ENCODE measurements at places on chromosomes 5 and 9.

DNA sequence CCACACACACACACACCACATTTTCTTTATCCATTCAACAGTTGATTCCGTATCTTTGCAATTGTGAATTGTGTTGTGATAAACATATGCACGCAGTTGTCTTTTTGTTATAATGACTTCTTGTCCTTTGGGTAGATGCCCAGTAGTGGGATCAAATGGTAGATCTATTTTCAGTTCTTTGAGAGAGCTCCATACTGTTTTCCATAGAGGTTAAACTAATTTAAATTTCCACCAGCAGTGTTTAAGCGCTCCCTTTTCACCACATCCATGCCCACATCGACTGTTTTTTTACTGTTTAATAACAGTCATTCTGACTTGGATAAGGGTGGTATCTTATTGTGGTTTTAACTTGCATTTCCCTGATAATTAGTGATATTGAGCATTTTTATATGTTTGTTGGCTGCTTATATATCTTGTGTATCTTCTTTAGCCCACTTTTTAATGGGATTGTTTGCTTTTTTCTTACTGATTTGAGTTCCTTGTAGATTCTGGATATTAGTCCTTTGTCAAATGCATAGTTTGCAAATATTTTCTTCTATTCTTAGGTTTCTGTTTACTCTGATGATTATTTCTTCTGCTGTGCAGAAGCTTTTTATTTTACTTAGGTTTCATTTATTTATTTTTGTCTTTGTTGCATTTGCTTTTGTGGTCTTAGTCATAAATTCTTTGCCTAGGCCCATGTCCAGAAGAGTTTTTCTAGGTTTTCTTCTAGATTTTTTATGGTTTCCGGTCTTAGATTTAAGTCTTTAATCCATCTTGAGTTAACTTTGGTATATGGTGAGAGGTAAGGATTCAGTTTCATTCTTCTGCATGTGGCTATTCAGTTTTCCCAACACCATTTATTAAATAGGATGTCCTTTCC lies 82.4 kb downstream of the SH3RF2 start:
- no peaks in the 10 kb centered on the region for H3K4me1 ChIP-seq
- no peaks in the 10 kb centered on the region for H3K36me3 ChIP-seq
- no peaks in the 10 kb centered on the region for H3K27me3 ChIP-seq
- H3K27ac ChIP-seq = no peak overlapping the region
- no peak overlapping the region for H3K4me3 ChIP-seq

- peaks cover 5% of the 10 kb centered on the region for H3K27me3 ChIP-seq
- no peaks in the 10 kb centered on the region for H3K36me3 ChIP-seq
- no peak for DNase-seq
- no peaks in the 10 kb centered on the region for H3K4me1 ChIP-seq
- no peak overlapping the region for H3K27ac ChIP-seq
These were observed 54.7 kb downstream of the ESM1 start for GRCh38 chr5:54930736-54931135.

GRCh38 chr9:8254541-8254940 lies 455.0 kb upstream of the DMAC1 start:
- no peaks in the 10 kb centered on the region for H3K4me1 ChIP-seq
- no peak overlapping the region for H3K27ac ChIP-seq
- no peaks in the 10 kb centered on the region for H3K36me3 ChIP-seq

DNA sequence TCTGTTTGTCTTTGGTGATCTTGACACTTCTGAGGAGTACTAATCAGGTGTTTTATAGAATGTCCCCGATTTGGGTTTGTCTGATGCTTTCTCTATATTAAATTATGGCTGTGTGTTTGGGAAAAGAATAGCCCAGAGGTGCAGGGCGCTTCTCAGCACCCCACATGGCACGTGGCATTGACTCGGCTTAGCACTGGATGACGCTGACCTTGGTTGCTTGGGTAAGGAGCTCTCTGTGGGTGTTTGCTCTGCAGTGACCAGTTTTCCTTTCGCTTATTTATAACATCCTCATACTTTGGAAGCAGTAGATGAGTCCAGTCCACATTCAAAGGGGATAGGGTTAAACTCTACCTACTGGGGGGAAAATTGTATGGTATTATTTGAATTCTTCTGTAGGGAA lies 12.5 kb upstream of the FAM120AOS start:
- H3K27ac ChIP-seq = no peak overlapping the region
- H3K27me3 ChIP-seq = no peaks in the 10 kb centered on the region
- peaks cover 31% of the 10 kb centered on the region for H3K4me1 ChIP-seq

GRCh38 chr9:120385606-120386389 lies 194.2 kb downstream of the CDK5RAP2 start:
- no peaks in the 10 kb centered on the region for H3K27me3 ChIP-seq
- no peak for DNase-seq
- no peak overlapping the region for H3K4me3 ChIP-seq
- no peak overlapping the region for H3K27ac ChIP-seq
- peaks cover 17% of the 10 kb centered on the region for H3K36me3 ChIP-seq

Data from natural killer cell (primary cell).